Right atrium auricular region (tissue), 2 donors: ENCODE measurements at places on chromosomes 5 and 9. TPM values are rescaled to one million over a fixed set of nuclear protein-coding genes. Genes with fewer than 3 reads are reported as not detected.

- peak; percentile 87 for DNase-seq
These were observed 43.6 kb downstream of the ROPN1L start for GRCh38 chr5:10485142-10485795.

Gene SET
- 125 TPM for total RNA-seq

Gene CSF1R
- 11.2 TPM for total RNA-seq

DNA sequence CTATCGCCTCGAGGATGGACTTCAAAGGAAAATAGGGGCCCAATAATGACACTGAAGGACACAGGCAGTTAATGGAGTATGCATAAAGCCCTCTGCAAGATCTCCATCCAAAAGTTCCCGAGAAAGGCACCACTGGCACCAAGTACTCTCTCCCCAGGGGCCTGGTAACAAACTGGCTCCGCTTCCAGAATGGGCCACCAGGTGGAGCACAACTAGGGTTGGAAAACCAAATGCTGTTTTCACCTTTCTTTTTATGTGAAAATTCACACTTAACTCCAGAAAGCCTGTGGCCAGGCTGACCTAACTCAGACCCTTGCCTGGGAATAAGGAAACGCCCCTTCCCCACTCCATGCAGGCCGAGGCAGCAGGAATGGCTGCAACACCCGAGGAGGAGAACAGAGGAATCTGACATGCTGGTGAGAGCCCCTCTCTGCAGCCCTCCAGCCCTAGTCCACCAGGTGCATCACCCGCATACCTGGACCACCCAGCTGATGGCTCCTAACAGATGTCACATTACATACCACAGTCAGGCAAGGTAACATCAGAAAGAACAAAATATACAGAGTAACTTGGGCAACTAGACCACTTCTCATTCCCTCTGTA, 42.8 kb downstream of the CAMSAP1 start:
- DNase-seq, result no peak

Gene KIAA1958
- total RNA-seq, result 4.1 TPM

Gene CEP72
- total RNA-seq, result 1.0 TPM

Gene PSD2
- 0.12 TPM for total RNA-seq

DNA sequence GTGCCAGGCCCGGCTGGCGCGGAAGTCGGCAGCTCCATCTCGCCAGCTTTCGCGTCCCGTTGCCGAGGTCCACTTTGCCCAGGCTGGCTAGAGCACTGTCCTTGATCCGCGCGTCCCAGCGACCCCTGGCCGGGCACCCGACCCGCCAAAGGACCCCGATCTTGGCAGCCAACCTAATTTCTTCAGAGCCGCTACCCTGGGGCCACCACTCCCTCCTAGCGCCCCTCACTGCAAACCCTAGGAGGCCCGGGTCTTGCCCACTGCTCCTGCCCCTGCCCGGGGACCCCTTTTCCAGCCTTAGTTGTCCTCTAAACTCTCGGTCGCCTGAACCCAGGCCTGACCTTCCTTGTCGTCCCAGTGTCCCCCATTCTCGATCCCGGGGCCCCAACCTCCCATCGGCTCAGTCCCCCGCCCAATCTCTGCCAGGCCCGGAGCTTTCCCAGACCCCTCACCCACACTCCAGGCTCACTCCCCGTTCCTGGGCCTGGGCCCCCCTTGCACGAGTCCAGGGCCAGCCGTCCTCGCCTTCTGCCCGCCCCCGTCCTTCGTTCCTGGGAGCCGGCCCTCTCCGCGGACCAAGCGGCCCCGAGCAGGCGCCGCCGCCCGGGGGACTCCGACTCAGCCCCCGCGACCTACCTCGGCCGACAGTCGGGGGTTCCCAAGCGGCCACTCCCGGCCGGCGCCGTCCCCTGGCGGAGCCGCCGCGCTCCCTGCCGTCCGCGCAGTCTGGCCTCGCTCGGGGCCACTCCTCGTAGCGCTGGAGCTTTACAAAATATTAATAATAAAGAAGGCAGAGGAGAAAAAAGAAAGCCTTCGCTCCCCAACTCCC, 701 bp upstream of the LMX1B start:
- DNase-seq, result no peak

Gene PRDM9
- not detected for total RNA-seq

Gene PCDHB4
- total RNA-seq, result 1.6 TPM

- DNase-seq, result no peak
These were observed 125.2 kb downstream of the SLIT3 start for GRCh38 chr5:169175733-169176132.

Gene NME5
- 1.0 TPM for total RNA-seq

GRCh38 chr9:106596984-106597383, 266.0 kb upstream of the ZNF462 start:
- DNase-seq, result no peak

DNA sequence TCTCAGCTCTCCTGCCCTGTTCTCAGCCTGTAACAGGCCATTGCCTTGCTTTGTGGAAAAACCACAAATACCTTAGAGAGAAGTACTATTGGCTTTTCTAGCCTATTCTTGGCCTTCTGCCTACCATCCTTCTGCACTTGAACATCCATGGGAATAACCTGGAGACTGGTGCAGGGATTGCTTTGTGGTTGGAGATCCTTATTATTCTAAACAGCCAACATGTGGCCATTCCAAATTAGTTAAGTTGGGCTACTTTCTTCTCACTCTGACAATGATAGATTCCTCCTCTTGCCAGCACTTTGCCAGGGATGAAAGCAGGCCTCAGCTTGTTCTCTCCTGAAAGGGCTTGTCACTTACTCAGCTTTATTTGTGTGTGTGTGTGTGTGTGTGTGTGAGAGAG, 240.4 kb downstream of the GLIS3 start:
- no peak for DNase-seq

- DNase-seq, result no peak
These were observed 244.4 kb downstream of the CWC27 start for GRCh38 chr5:65013166-65013565.

DNA sequence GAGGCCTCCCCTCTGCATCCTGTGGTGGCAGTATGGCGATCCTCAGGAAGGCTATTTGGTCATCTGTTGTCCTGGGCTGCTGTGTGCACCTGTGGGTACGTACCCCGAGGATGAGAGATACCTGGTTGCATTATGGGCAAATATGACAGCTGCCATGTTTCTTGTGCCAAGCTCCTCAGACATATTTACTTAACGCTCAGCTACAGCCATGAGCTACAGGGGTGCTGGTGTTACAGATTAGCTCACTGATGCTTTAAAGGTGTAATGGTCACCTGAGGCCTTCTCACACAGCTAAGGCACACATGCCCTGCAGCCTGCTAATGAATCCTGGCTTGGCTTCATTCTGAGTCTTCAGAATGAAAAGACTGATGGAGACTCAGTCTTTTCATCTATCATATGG, 12.0 kb downstream of the NDST1 start:
- no peak for DNase-seq

DNA sequence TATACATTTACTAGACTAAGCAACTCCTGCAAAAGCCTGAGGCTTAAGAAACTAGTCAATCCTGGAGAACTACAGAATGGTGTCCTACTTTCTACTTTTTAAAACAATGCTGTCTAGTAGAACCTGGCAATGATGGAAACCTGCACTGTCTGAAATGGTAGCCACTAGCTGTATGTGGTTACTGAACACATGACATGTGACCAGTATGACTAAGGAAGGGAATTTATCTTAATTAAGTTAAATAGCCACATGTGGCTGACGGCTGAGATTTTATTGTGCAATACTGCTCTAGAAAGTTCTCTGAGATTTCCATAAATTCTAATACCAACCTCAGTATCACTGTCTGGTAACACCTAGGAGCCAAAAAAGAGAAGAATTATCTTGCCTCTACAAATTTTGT, 44.9 kb upstream of the RAPGEF6 start:
- DNase-seq, result no peak

Gene CSNK1G3
- total RNA-seq, result 28.9 TPM

- no peak for DNase-seq
These were observed 39.9 kb upstream of the LPCAT1 start for GRCh38 chr5:1563617-1564181.

DNA sequence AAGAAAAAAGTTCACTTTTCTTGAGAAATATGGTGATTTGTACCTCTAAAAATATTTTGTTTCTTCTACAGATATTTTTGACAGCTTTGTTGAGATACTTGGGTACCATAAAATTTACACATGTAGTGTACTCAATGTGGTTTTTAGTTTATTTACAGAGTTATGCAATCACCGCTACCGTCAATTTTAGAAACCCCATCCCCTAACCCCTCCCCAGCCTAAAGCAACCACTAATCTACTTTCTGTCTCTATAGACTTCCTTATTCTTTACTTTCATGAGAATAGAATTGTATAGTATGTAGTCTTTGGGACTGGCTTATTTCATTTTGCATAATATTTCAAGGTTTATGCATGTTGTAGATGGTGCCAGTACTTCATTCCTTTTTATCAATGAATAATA, 45.0 kb upstream of the TDRD7 start:
- no peak for DNase-seq

Gene F2R
- total RNA-seq, result 16.1 TPM

DNA sequence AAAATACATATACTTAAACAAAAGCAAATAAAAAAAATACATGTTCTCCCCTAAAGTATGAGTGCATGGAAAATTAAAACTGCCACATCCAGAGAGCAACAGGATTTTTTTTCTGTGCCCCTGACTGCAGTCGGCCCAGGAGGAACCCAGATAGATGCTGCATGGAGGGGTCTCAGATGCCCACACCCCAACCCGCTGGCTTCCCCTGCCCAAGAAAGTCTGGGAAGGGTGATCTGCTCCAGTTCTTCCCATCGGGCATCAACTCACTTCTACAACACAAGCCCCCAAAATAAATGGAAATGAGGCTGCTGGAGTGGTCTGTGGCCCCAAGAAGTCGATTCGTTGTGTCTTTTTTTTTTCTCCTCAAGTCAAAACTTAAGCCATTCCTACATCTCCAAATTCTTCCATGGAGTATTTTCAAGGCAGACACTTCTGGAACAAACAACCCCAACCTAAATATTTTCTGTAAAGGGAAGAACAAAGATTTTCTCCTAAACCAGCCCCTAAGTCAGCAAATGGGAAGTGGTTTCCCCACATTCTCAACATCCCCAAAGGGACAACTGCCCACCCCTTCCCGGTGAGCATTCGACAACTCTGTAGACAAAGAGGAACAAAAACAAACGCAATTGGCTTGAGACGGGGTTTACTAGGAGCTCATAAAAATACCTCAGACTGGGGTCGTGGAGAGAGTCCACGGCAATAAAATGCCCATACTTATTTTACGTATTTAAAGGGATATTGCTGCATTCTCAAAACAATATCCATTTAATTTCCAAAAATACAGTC, 46.7 kb downstream of the ROR2 start:
- no peak for DNase-seq

GRCh38 chr5:179272326-179273072, 72.8 kb downstream of the ADAMTS2 start:
- DNase-seq, result peak; percentile 59

GRCh38 chr9:132745756-132746709, 75.8 kb downstream of the GTF3C4 start:
- no peak for DNase-seq

DNA sequence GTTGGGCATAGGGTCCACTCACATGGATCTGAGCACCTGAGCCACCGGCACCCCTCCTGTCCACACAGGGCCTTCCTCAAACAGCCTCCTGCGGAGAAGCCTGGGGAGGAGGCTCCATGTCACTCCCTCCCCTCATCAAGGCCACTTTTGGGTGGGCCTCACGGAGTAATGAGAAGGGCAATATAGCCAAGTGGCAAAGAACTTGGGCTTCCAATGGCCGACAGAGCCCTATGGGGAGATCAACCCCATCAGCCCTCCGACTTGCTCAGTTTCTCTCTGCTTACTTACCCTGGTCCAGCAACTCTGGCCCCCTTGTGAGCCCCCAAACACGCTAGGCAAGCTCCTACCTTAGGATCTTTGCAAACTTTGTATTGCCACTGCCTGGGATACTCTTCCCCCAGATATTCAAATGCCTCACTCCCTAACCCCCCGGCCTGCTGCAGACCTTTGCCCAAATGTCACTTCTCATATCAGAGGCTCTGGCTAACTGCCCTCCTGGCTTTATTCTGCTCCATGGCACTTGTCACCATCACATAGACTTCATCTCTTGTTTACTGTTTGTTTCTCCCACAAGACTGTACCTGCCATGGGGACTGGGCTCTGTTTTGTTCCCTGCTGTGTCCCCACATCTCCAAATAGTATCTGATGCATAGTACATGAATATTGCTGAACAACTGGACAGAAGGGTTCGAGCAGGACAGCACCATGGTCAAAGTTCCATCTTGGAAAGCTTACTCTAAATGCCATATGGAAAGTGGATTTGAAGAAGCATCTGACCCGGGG, 220.8 kb downstream of the FSTL4 start:
- DNase-seq, result no peak

DNA sequence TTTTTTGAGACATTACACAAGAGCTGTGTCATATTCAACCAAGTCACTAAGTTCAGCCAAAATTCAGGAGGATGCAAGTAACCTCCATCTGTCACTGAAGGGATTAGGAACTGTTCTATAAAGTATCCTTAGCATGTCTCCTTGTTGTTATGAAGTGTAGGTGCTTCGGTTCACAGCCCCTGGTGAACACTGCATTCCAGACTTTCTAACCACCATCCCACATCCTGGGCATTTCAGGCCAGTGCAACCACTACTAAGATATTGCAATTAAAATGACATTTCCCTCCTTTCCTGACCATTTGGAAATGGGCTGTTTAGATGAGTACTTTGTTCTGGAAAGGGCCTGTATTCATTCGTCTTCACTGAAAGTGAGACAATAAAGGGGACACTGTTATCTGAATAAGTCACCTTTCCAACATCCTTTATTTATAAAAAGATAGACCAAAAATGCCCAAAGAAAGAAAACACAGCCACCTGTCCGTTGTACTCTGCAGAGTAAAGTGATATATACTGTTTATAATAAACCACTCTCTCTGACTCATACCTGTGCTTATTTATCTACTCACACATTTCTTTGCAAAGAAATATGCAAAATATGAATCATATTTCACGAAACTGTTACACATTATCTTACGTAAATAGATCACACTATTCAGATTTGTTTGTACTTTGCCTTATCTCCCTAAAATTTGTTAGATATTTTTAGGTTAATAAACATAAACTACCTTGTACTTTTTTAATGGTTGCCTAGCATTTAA, 861.9 kb downstream of the CDH18 start:
- no peak for DNase-seq

DNA sequence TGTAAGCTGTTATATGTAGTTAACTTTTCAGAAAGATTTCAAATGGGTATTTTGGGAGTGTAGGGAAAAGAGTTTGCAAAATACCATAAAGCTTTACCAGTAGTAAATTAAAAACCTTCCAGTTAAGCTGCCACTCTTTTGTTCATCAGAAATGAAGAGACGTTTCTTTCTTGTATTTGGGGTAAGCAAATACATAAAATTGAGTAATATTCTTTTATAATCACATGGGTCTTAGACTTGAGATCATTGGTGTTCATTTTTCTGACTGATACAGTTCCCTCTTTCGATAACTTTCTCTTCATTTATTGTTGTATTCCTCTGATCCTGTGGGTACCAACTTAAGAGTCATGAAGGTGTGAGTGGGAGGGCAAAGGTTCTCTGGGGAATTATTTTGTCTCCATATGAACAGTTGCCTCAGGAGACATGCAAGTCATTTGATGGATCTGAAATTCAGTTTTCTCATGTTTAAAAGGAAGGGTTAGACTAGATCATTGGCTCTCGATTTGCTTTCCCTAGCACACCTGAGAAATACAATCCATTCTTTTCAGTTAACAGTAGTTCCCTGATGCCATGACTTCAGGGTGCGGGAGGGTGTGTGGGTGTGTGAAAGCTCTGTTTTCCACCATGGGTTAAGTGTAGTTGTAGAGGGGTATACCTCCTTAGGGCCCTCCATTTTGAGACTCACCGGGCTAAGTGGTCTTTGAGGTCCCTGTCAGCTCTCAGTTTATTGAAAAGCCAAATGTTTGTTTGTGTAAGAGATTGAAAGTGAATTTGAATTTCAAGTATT, 47.7 kb downstream of the CNTRL start:
- DNase-seq, result no peak

GRCh38 chr5:15256485-15256884, 243.5 kb upstream of the FBXL7 start:
- DNase-seq, result no peak

Gene PTPN3
- 7.9 TPM for total RNA-seq

Gene PCDHGA5
- total RNA-seq, result 4.0 TPM
